Hypothalamus (tissue), 51 donors: ENCODE measurements at places on chromosomes 6 and 20.

DNA sequence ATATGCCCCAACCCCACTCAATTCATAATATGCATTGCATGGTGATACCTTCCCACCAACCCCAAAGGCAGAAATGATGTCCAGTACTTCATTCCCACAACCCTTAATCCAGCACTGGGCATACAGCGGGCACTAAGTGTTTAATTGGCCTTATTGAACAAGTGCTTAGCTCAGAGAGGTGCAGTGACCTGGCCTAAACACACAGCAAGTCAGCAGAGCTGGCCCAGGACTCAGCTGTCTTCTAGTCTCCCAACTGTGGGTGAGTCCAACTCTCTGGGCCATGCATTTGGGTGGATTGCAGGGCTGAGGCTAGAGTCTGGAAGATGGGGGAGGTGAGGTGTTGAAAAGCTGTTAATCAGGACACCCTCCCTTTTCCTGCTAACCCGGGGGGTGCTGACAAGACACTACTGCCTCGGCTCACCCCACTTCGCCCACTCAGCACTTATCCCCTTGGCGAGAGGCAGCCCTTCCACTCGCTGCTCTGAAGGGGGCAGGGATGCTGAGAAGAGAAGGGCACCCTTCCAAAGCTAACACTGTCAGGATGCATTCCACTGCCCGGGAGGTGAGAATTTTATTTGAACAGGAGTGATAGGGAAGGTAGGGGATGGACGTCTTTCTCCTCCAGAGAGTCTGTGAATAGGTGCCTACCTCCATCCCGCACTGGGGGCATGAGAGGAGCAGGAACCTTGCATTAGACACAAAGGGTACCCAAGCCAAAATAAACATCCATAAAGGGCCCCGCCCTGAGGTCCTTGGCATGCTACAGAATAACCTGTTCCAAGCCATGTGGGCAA is 14.2 kb downstream of the KCNK5 start:
- DNase-seq, result no peak

DNA sequence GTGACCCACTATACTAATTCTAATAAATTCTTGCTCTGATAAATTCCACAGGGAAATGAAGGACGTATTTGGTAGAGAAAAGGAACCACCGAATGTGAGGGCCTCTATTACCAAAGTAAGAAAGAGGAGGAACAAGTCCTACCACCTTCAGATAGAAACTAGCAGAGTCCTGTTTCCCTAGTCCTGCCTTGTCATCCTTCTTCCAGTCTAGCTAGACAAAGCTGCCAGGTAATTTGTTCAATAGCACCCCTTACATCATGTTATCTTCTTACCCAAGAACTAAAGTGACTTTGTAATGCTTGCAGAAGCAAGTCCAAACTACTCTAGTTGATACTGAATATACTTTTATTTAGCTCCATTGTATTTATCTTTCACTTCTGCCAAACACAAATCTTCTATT is 29.3 kb upstream of the FAM83B start:
- DNase-seq, result no peak

- DNase-seq, result no peak
Observed at GRCh38 chr6:136669299-136669699, 119.1 kb upstream of the MAP7 start.

GRCh38 chr6:158910484-158911440 is 89.2 kb downstream of the RSPH3 start:
- peak; percentile 6 for DNase-seq

DNA sequence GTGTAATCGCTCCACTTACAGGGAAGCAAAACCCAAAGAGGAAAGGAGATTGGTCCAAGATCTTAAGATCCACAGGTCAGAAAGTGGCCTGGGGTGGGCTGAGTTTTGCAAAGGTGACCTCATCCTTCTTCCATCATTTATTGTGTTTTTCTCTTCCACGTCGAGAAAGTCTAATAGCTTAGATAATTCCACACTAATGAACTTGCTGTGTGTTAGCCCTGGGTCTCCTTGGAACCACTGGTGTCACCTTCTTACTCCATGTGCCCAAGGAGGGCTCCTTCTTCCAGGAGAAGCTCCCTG is 1.7 kb downstream of the SLC13A3 start:
- DNase-seq, result no peak

DNA sequence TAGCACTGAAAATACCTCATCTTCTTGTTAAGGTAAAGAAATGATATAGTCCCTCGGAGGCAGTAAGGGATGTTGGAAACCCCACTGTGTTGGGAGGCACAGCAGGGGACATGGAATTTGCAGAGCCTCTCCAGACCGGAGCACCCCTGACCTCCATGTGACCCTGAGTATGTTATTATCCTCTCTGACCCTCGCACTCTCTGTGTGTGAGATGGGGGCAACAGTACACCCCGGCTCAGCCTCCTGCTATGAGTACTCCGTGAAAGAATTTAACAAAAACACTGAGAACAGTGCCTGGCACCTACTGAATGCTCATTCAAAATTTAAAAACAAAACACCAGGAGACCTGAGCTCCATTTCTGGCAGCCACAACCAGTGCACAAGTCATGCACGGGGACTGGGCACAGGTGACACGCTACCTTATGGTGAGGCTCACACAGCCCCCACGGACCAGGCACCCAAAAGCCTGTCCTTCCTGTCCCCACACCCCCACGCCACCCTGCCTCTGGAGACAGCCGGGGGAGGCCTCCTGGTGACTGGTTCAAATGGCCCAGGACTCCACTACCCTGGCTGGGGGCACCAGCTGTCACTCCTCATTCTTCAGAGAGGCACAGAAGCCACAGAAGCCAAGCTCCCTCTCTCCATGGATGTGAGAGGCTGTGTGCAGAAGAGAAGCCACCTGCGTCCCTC is 6.1 kb downstream of the NINL start:
- no peak for DNase-seq

- no peak for DNase-seq
Observed at GRCh38 chr20:17735206-17735804, 35.5 kb downstream of the BANF2 start.

- DNase-seq, result no peak
Observed at GRCh38 chr6:37831457-37831856, 11.9 kb downstream of the ZFAND3 start.

GRCh38 chr20:63329331-63330083 is 31.6 kb downstream of the CHRNA4 start:
- DNase-seq, result no peak

GRCh38 chr6:81063891-81064290 is 688.6 kb downstream of the TENT5A start:
- no peak for DNase-seq

GRCh38 chr20:20491110-20491783 is 123.3 kb downstream of the INSM1 start:
- DNase-seq, result no peak

DNA sequence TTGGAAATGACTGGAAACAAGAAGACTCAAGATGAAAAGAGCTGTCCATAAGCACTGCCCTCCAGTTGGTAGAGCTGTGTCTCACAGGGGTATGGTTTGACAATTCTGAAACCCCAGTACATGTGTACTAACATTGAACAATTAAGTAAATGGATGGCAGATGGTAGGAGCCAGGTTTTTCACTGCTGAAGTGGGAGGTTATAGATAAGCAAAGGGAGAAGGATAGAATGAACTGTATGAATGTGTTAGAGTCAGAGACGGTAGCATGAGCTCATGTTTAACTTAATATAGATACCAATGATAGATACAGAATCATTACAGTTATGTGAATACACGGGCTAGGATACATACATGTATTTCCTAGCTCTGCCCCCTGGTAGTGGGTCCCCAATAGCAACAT is 95.0 kb upstream of the SIRPA start:
- DNase-seq, result no peak

- no peak for DNase-seq
Observed at GRCh38 chr20:6818033-6818808, 50.7 kb downstream of the BMP2 start.

GRCh38 chr6:100627911-100628758 is 163.4 kb upstream of the SIM1 start:
- no peak for DNase-seq

GRCh38 chr6:11462742-11463397 is 74.7 kb upstream of the TMEM170B start:
- DNase-seq, result no peak

GRCh38 chr6:163391985-163392384 is 22.5 kb upstream of the QKI start:
- no peak for DNase-seq

DNA sequence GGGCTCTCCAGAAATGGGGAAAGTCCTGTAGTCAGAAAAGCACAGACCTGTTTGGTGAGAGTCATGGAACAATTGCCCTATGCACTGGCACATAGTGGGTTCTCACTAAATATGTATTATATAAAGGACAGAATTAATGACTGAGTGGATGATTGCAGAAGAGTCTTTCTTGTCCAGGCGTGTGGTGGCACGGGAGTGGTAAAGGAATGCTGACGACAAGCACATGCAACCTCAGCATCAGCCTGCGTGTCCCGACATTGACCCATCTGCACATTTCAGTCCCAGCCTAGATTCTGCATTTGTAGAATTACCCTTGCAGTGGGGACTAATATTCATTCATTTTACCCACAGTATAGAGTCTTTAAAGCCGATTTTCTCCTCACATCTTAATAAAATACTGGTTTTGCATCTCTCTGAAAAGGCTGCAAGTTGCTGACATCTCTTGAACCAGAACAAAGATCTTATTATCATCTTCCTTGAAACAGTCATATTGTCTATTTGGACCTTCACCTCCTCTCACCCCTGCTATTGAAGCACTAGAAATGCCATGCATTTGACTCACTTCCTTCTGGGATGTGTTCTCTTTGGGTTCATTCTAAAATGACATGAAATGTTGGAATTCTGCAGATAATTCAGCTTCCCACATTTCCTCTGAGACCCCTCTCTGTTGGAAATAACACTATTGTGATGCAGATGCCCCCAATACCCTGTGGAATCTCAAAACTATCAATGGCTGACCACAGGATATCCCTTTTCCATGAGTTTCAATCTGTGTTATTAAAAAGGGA is 883.6 kb upstream of the FLRT3 start:
- DNase-seq, result no peak

DNA sequence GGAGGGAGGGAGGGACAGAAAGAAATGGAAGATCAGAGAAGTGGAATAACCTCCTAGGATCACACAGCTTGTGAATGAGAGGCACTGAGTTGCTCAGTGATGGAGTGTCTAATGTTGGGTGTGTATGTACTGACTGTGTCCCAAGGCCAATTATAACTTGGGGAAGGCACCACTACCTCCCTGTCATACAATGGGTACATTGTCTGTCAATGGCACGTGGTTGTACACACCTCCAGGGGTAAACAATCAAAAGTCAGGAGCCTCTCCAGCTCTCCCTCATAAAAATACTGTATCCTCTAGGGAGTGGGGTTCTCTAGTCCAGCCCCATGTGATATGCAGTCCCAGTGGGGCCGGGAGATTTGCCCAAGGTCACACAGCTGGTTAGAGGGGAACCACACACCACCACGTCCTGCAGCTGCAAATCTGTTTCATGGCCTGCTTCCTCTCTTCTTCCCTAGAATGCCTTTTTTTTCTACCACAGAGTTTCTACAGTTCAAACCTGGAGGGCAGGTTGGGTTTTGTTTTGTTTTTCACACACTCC is 112.5 kb downstream of the SNX5 start:
- DNase-seq, result no peak

DNA sequence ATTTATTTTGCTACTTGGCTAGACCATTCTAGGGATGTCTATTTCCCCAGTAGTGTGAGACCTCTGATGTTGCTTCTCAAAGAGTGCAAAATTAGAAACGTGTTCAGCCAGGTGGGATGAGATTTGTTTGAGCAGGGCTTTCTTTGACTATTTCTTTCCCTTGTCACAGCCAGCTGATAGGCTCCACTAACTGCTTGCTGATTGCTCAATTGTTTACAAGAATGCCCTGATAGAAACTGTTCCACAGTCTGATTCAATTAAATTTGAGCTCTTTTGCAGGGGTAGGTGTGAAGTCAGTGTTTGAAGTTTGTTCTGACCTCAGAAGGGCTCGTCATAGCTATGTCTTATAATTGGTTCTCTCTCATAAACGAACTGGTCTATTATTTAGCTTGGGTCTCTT is 220.5 kb downstream of the FNDC1 start:
- no peak for DNase-seq

DNA sequence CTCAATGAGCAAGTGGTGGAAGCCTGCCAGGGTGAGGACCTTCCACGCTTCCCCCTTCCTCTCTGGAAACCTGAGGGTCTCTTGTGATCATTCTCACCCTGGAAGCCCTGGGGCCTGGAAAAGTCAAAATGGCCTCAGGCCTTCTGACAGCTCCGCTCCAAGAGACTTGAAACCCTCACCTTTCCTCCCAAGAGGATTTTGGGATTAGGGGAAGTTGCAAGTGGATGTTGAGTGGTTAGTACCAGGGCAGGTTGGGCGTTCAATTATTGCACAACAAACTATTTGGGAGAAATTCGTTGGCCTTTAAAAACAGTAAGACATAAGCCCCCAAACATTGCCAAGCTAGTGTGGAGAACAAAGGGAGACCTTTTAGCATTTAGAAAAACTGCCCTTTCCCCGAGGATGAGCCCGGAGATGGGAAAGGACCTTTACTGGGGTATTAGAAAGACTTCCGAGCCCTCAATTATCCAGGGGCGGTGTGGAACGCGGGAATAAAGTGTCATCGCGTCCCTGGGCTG is 4.7 kb downstream of the NKX2-2 start:
- DNase-seq, result no peak

- no peak for DNase-seq
Observed at GRCh38 chr20:44288252-44288651, 22.8 kb downstream of the FITM2 start.

DNA sequence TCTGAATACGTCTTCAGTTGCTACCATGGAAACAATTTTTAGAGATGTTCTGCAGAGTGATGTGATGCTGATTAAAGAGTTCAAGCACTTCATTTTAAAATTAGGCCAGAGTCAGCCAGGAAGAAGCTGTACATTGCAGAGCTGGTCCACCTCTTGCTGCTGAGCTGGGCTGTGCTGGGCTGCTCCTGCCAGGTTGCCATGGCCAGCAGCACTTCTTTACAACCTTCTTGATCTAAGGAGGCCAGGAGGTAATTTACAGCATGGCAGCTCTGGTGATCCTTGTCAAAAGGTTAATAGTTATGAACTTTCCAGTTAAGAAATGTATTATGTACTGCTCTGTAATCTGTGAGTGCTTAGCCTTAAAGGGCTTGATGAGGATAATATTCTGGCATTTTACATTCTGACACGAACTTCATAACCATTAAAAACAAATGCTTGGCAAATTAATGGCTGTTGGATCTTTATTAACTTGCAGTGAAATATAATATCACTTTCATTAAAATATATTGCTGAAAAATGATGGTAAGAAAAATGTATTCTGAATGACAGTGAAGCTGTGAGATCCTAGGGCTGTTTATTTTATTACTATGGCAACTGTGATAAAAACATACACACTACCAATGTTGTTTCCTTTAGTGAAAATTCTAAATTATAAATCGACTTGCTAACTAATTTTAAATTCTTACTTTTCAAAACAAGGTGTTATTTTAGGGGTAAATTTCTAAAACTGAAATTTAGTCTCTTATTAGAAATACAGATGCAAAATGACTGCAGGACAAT is 259.7 kb downstream of the RFPL4B start:
- no peak for DNase-seq

- DNase-seq, result no peak
Observed at GRCh38 chr20:14845199-14846160, 508.1 kb upstream of the FLRT3 start.

GRCh38 chr6:53582963-53583362 is 38.1 kb upstream of the GCLC start:
- DNase-seq, result no peak
